NCI-H1930 (cell line): ENCODE measurements at places on chromosomes 2 and 18.

GRCh38 chr2:15306706-15307105 is 254.4 kb downstream of the NBAS start:
- DNase-seq: no peak

DNA sequence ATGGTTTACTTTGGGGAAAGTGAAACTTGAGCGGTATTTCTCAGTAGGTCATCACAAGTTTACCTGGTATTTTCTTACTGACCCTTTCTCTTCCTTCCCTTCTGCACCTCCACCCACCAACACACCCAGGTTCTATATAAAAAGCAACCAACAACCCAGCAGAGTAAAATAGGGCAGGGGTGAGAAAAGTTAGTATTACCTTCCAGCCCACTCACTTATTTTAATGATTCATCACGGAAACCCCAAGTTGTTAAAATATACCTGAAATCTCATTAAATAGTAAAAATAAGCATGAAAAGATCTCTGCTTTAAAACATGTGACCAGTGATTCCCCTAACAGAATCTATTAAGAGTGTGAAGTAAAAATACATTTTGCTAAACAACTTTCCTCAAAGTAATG is 306.1 kb downstream of the ZEB2 start:
- DNase-seq: no peak

- no peak for DNase-seq
These were observed 89.5 kb downstream of the GORASP2 start for GRCh38 chr2:171018522-171018921.

- no peak for DNase-seq
These were observed 32.1 kb downstream of the GRHL1 start for GRCh38 chr2:9983401-9984216.

- DNase-seq: no peak
These were observed 147.2 kb downstream of the DYSF start for GRCh38 chr2:71600555-71600954.

DNA sequence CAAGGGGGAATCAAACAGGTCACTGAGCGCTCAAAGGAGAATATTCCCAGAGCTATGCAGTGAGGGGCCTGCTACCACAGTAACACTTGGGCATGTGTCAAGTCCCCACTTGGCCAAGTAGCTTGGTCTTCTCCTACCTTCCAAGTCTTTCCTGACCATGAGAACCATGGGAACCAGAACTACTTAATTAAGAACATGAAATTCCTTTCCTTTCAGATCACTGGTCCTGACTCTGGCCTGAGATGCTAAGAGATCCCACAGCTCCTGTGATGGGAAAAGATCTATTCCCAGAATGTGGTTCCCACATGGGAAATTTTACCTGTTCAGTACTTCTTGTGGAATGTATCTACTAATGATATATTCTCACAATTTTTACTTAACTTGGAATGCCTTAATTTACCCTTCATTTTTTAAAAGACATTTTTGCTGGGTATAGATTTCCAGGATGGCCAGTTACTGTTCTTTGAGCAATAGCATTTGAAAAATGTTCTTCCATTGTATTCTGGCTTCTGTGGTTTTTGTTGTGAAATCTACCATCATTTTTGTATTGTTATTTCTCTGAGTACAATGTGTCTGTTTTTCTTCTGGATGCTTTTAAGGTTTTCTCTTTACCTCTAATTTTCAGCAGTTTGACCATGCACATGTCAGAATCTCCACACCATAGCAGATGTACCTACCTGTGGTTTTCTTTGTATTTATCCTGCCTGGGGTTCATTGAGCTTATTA is 37.9 kb downstream of the KCNIP3 start:
- no peak for DNase-seq

GRCh38 chr2:38578832-38579231 is 23.9 kb downstream of the HNRNPLL start:
- DNase-seq: no peak

DNA sequence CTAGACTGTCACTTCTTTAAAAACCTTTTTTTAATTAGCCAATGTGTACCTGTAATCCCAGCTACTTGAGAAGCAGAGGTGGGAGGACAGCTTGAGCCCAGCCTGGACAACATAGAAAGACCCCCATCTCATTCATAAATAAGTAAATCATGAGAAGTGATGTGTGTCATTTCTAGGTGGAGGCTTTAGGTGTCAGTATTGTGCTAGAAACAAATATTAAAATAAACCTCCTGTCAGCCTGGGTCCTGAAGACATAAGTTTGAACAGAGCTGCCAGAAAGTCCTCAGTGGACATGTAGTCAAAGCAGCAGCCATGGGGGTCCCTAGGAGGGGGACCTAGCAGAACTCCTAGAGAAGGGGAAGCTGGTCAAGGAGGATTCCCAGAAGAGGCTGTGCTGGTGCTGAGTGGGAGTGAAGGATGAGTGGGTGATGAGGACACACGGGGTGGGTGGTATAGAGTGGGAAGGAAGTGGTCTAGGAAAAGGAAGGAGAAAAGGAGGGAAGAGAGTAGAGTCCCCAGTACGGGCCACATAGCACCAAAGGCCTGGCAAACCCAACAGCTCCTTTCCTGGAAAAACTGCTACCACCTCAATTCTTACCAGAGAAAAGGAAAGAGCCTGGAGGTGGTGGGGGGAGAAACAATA is 316.6 kb upstream of the NCKAP5 start:
- DNase-seq: no peak

DNA sequence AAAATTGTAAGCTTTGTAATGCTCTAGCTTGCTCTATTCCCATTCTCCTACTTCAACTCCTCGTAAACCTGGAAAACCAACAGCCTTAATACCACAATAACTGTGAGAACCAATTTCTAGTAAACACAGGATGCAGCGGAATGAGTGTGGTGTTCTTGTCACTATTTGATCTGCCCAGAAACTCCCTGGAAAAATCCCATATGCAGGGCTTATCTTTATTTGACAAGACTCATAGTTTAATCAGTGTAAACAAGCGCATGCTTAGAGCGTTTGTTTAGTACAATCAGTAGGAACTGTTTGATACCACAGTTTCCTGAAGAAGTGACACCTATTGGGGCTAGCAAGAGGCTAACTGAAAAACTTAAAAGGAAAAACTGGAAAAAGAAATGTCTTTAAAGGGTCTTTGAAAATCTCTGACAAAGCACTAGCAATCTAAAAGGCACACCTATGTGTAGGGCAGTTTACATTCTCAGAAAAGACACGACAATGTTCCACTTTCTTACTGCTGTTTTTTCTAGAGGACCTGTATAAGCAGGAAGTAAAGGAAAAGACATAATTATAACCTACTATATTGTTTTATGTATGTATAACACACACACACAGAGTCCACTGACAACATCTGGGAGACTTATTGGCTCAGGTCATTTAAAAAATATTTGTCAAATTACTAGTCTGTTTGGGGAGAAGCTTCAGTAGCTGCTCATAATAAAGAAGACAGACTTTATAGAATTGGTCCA is 241.4 kb upstream of the KLHL14 start:
- no peak for DNase-seq

DNA sequence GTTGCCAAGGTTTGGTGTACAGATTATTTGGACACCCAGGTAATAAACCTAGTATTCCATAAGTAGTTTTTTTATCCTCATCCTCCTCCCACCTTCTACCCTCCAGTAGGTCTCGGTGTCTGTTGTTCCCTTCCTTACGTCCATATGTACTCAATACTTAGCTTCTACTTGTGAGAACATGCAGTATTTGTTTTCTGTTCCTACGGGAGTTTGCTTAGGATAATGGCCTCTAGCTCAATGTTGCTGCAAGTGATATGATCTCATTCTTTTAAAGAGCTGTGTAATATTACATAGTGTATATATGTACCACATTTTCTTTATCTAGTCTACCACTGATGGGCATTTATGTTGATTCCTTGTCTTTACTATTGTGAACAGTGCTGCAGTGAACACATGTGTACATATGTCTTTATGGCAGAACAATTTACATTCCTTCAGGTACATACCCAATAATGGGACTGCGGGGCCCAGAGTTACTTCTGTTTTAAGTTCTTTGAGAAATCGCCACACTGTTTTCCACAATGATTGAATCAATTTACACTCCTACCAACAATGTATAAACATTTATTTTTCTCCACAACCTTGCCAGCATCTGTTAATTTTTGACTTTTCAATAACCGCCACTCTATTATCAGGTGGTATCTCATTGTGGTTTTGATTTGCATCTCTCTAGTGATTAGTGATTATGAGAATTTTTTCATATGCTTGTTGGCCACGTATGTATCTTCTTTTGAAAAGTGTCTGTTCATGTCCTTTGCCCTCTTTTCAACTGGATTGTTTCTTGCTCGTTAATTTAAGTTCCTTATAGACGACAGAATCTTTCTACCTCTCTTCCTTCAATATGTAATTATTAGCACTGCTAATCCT is 88.0 kb downstream of the MEMO1 start:
- DNase-seq: no peak
